ENCODE measurements at places on chromosomes 2 and 18.

DNA sequence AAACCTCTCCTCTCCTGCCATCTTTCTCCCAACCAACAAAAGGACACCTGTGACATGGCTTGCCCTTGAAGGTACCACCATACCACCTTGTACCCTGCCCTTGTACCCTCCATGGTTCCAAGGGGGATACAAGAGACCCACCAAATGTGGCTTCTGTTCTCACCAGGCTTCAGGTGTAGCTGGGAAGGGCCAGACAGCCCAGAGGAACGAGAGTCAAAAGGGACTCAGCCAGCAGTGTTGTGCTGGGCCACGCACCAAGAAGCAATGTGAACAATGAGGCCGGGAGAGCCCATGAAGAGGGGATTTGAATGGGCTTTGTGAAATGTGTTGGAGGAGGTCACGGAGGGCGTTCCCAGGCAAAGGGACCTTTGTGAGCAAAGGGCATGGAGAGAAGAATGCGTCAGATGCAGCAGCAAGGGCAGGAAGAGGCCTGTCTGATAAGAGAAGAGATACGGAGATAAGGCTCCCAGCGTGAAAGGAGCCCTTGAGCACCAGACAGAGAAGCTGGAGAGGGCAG lies 48.6 kb downstream of the PLB1 start:
- DNase-seq, result no peak

DNA sequence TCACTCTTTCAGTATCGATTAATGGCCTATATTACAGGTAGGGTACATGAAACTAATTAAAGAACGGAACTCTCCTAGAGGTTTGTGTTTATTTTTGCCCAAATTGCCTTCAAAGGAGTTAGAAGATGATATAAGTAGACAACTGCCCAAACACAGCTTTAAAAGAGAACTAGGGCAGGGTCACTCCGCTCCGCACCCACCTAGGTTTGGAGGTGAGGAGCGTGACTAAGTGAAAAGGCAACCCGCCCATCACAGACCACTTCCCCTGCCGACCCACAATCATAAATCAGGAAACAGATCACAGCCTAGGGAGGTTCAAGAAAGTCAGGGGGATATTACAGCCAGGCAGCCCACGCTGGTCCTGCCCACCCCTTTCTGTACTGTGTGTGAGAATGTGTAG lies 166.7 kb downstream of the C1D start:
- no peak for DNase-seq

DNA sequence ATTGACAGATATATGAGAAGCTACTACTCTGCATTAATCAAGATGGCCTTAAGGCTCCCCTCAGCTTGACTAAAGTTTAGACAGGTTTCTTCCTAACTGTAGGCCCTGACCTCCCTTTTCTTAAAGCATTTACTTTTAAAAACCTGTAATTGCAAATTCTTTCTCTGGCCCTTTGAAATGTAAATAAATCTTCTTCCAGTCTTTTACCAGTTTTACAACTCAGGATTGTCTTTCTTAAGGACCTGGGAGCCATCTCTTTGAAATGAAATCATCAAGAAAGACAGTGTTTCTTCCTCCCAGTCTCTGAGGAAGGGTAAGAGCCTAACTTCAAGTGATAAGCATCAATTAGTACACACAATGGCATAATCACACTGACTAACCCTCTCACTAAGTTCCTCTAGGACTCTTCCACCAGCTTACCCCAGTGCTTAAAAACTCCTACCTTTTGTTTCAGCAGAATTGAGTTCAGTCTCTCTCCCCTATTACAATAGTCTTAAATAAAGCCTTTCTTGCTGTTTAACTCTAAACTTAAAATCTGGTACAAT lies 58.7 kb upstream of the CDH20 start:
- no peak for DNase-seq

GRCh38 chr2:495745-496275 lies 181.4 kb downstream of the TMEM18 start:
- DNase-seq, result no peak

- no peak for DNase-seq
These were observed 72.3 kb upstream of the RIOK3 start for GRCh38 chr18:23380817-23381216.

GRCh38 chr2:20925265-20925889 lies 102.5 kb upstream of the LDAH start:
- DNase-seq, result no peak

- DNase-seq, result no peak
These were observed 91.4 kb upstream of the OTOS start for GRCh38 chr2:240231838-240232244.

DNA sequence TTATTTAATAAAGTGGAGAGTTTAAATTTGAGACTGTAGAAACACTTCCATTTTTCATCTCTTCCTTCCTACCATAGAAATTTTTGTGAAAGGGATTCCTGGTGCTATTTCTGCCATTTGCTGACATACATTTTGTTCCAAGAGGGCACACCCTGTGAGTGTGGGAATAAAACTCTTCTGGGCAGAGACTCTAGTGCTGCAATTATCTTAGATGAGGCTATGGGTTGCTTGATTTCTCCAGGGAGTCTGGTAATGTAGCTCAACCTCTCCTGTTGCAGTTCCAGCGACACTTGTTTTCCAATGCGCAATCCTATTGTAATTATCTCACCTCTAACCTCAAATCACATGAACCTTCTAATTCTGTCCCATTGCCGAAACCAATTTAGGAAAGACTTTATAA lies 60.1 kb upstream of the ZSWIM2 start:
- no peak for DNase-seq

- DNase-seq, result no peak
These were observed 274.7 kb downstream of the RNF144A start for GRCh38 chr2:7191932-7192331.

GRCh38 chr18:21741312-21741561 lies 645 bp downstream of the MIB1 start:
- DNase-seq, result no peak

- no peak for DNase-seq
These were observed 26.0 kb upstream of the FLACC1 start for GRCh38 chr2:201383136-201383535.

DNA sequence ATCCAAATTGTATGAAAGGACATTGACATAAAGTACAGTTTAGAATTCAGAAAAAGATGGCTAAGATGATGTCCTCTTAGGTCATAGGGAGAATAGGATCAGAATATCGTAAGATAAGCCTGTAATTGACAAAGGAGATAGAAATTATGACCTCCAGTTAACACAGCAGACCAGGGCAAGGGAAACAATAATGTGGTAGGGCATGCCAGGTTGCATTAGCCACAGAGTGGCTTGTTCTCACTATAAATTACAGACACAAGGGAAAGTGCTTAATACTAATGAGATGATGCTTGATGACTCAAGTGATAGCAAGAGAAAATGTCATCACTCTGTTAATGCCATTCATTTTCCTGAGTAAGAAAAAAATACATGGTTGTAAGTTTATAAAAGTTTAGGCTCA lies 48.9 kb upstream of the LRP1B start:
- DNase-seq, result no peak

GRCh38 chr2:197174539-197175094 lies 136.0 kb downstream of the ANKRD44 start:
- no peak for DNase-seq

- DNase-seq, result no peak
These were observed 20.4 kb downstream of the TPRKB start for GRCh38 chr2:73716543-73717250.

DNA sequence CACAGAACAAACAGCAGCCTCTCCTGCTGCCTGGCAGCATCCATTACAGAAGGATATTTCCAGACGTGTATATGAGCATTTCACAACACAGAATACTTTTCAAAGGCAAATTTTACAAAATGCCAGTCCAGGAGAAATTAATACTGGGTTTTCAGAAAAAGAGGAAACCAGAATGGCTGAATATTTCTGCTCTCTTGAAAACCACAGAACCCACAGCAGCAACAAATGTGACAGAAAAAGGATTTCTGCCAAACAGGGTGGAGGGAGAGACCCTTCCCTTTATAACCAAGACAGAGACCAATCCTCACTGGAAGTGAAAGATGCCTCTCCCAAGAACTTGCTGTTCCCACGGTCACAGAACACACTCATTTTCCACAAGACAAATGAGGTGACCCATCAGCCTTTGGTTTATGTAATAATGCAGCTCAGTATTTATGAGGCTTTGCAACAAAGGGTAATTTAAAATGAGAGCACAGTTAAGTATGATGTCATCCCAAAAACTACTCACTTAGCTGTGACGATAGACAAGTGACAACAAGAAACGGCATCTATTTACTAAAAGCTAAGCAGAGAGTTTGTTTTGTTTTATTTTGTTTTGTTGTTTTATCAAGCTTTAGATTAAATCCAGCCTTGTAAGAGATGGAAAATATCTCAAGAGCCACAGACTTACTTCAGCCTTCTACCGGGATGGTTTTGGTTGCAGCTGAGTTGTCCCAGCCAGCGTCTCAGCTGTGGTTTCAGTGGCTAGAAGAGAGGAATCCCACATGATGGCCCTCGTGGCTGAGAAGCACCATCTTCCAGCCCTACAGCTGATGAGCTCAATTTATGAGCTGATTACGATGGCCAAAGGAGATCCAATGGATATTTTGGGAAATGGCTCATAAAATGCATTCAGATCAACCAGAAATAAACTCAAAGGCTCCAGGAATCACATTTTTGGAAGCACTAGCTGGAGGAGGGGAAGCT lies 249.3 kb upstream of the AGAP1 start:
- no peak for DNase-seq

DNA sequence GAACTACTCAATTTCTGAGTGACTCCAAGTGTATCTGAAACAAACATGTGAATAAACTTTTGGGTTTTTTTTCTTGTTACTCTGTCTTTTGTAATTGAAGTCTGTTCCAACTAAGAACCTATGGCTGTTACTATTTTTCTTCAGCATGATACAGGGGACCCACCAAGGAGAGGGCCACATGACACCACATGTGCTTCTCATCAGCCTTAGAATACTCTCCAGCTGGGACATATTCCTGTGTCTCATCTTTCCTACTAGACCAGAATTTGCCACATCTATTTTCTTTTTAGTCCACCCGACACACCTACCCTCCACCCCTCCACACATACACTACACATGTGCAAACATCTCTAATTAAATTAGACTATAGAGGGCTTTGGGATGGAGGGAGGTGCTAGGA lies 191.7 kb upstream of the NDUFV2 start:
- no peak for DNase-seq

DNA sequence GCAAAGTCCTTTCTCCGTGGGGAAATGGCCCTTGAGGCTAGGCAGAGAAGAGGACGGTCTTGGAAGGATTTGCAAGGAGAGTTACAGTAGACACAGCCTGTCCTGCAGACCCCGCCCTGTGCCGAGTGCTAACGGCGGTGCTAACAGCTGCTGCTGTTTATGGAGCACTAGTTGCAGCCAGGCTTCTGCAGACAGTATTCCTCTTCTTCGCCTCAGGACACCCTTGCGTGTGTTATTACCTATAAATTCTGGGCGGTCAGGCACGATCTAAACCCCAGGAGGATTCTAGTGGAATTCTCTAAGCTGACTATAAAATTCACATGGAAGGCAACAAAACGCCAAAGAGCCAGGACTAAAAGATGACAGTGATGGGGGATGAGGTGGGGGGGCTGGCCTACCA lies 139.8 kb downstream of the GLI2 start:
- no peak for DNase-seq

DNA sequence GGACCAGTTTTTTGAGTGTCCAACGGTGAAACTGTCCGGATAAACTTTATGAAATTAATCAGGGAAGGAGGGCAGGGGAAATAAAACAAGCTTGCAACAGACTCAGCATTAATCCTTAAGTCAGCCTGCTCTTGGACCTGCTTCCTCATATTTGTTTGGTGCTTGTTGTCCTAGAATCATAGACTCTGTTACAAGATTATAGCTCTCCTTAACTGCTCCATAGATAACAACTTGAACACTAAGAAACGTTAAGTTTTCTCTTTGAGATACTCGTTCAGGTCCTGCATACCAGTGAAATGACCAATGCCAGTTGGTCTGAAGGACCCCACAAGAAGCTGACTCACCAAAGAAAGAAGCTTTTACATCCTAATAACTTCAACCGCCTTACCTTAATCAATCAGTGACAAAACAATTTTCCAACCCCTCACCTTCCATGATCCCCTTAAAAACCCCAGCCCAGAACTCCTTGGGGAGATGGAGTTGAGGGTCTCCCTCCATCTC lies 493.2 kb downstream of the PID1 start:
- no peak for DNase-seq

DNA sequence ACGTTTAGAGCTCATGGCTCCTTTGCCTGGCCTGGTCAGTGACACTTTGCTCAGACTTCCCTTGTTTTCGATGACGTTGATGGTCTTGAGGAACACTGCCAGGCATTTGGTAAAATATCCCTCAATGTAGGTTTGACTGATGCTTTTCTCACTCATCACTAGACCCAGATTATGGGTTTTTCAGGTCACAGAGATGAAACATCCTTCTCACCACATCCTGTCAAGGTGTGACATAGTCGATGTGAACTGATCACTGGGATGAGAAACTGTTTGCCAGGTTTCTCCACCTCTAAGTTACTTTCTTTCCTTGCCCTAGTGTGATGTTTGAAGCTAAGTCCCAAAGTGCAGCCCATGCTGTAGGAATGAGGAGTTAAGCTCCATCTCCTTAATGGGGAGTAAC lies 81.5 kb downstream of the AFF3 start:
- no peak for DNase-seq

GRCh38 chr2:27781496-27781895 lies 10.0 kb downstream of the MRPL33 start:
- no peak for DNase-seq

DNA sequence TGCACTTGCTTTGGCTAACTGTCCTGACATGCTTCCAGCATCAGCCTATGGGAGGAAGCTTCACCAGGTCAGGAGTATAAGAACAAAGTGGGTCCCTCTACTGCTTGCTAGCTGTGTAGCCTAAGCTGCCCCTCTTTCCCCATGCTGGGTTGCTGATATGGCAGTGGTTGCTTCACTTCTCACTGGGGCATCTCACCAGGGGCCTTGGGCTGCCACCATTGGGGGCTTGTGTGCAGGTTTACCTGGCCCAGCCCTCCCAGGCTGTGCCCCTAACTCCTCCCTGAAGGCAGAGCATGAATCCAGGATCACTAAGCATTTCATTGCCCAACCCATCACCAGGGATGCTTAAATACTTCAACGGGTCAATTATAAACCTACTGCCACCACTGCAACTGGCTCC lies 817.1 kb upstream of the TMEFF2 start:
- DNase-seq, result no peak

DNA sequence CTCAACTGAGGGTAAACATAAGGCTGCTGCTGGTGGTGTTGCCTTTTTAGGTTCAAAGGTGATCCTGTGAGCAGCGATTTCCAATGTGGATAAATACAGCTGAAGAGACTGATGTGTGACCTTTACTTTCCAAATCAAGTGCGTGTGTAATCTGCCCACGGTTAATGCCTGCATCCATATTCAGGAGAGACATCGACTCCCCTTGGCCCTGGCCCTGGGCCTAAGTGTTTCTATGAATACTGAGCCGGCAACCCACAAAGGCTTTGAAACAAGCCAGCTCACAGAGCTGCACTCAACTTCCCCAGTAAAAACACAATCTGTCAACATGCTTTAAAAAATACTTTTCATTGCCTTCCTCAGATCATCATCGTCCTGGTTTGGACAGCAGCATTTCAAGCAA lies 1026.6 kb downstream of the TMEM182 start:
- no peak for DNase-seq

GRCh38 chr2:3386448-3386958 lies 7.0 kb downstream of the TRAPPC12 start:
- DNase-seq, result no peak

Measured in NCI-H1930 (cell line).